ENCODE measurements at places on chromosomes 5 and 9.

DNA sequence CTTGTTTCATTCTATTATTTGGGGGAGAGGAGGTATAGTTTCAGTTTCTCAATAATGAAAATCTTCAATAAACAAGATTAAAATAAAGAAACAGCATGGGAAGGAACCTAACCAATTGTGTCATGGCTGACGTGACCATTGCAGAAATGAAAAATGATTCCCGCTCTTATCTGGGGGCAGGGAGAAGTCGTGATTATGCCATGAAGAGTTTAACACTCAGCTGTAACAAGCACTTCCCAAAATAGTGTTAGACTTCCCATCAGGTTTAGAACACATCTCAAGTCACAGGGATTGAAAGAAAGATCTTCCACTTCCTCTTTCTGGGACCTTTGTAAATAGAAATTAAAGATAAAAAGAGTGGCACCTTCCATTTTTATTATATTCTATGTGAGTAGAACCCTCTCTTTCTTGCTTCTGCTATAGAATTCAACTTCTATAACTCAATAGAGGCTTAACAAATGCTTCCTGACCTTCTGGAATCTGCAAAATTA, 122.2 kb downstream of the TRPM6 start:
- no peak for DNase-seq

DNA sequence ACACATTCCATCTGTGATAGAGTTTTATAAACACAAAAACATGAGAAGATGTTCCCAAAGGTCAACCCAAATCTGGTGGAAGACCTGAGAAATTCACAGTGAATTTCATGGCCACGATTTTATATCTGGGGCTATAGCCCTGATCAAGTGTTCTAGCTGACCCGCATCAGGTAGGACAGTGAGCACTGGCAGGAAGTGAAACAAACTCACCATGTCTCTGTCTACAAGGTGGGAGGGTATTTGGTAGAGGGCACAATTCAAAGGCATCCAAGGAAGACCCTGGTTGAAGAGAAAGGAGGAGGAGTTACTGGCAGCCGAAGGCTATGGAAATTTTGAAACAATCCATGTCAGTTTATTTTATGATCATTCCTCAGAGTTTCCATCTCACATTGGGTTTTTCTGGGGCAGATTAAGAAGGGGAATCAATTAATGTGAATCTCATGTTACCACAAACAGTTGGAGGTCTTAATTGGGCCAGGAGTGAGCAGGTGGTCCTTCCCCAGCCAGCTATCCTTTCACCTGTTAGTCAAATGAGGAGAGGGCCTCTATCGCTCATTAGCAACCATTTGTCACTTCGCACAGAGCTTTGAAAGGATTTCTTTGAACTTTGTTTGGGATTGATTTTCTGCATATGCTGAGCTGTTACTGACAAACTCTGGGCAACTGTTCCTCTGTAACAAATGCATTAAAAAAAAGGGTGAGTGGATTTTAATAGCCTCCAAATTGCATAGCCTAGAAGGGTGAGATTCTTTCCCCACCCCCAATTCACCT, 612.0 kb upstream of the CLINT1 start:
- no peak for DNase-seq

- DNase-seq = no peak
Observed at GRCh38 chr9:132410642-132411041, 631 bp downstream of the CFAP77 start.

DNA sequence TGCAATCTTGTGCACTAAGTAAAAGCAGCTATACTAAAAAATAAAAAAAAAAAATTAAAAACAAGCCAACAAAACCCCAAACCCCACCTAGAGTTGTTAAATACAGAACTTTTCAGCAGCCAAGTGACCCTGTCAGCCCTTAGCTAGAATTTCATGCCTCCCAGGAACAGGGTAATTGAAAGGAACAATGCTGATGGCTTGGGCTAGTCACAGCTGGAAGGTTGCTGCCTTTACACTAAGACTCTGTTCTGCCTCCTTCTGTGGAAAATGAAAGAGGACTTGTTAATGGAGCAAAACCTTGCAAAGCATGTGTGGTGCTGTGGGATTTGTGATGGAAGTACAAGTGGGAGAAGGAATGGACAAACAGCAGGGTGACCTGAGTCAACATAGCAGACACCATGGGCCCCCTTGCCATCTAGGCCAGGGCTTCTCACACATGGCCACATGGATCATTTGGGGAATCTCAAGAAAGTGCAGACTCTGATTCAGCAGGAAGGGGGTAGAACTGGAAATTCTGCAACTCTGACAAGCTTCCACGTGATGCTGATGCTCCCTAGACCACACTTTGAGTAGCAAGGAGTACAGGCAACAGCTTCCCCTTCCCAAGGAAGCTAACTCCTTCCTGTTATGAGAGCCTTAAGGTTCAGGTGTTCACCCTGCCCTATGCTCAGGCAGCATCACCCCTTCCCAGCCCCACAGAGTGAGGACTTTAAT, 14.9 kb upstream of the TMEM252 start:
- DNase-seq = no peak

DNA sequence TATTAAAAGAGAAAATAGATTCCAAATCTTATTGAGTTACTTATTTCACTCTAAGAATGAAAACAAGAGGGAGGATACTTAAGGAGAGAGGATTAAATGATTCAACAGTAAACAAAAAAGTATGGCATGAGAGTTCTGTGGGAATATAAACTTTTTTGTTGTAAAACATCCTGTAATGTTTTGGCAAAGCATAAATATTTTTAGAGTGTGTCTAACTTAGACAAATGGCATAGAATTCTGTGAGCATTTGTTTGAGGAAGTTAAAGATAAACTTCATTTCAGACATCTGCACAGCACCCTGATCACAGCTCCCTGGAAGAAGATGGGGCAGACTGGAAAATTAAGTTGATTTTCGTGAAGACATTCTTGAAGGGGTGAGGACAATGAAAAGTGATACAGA, 246.8 kb upstream of the HAPLN1 start:
- DNase-seq = no peak

- DNase-seq = no peak
Observed at GRCh38 chr5:41871852-41872251, 1.6 kb upstream of the OXCT1 start.

- DNase-seq = no peak
Observed at GRCh38 chr9:1046639-1047572, 3.3 kb upstream of the DMRT2 start.

DNA sequence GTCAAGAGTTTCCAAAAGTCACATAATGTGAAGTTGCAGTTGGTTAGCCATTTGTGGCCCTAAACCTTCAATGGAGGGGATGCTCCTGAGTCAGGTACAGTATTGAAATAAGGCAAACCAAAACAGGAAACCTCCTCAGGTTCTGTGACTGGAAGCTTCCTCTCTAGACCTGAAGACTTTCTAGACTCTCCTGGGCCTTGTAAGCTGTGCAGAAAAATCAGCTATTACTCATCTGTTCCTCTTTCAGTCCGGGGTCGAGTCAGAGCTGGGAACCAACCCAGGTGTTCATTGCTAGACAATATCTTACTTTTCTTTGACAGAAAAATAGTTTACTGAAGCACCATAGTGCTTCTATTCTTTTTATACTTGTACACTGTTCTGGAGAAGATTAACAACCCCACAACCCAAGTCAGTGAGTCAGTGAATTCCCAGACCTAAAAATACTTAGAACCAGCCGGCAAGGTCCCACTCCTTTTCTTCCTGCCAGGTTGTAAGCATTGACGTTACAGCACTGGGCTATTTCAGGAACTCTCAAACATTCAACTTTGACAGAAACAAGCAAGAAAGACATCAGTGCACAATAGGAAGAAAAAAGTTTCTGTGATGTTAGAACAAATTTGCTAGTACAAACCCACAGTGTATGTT, 47.3 kb downstream of the FSTL4 start:
- no peak for DNase-seq

DNA sequence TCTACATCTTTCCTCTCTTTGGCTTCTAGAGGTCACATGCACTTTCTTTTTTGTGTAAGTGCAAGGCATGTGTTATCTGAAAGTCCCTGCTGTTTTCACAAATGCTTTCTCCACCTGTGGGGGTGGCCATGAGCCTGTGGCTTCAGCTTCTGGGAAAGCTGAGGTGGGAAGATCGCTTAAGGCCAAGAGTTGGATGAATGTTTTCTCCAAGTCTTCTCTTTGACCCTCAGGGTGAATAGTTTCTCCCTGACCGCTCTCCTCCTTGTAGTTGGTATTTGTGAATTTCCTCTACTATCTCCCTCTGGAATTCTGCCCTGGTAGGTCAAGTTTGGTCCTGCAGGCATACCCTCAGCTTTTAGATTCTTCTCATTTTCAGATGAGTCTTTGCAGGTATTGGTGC, 74.2 kb downstream of the UGCG start:
- no peak for DNase-seq

DNA sequence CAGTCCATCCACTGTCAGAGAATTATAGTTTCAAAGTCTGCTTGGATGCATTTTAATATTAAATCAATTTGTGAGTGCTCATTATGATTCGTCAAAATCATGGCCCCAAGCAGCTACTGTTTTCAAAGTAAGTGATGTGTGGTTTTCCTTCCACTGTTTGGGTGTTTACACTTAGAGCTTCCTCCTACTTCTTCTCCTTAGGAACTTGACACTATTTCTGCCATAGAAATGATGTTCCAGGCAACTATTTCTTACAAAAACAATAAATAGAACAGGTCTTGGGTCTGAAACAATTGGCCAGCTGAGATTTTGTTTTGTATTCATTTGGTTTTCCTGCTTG, 132.8 kb upstream of the RAI14 start:
- no peak for DNase-seq

- DNase-seq = peak; percentile 93
Observed at GRCh38 chr5:81420039-81420667, 26.2 kb upstream of the ACOT12 start.

DNA sequence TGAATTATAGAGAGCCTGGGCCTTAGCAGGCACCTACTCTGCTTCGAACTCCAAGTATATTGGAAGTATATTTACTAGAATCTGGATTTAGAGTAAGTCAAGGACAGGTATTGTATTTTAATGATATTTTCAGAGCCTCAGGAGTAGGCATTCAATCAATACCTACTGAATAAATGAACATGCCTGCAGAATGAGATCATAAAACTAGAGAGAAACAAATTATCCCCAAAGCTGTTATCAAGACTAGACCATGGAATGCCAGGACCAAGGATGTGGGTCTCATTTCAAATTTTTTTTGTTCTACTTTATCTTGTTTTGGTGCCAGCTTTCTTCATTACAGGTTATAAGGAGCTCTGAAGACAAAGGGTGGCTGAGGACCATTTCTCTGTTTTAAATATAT, 66.0 kb downstream of the GDNF start:
- DNase-seq = no peak

- DNase-seq = no peak
Observed at GRCh38 chr5:52831786-52832511, 44.2 kb downstream of the ITGA1 start.

GRCh38 chr5:13866792-13867191, 77.7 kb downstream of the DNAH5 start:
- no peak for DNase-seq

DNA sequence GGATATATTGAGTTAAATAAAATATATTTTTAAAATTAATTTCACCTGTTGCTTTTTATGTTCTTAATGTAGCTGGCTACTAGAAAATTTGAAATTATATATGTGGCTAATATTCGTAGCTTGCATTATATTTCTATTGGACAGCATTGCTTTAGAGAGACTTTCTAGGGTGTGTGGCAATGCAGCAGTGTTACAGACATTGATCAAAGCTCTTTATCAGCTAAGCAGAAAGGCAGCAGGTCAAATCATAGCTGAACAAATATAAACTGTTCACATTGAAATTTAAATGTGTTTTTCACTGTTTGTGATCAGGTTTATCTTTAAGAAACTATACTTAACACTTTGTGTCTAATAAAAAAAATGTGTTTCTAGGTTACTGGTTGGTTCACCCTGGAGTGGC, 52.6 kb downstream of the ITGA2 start:
- DNase-seq = no peak

GRCh38 chr5:139733698-139734538, 61.7 kb upstream of the PSD2 start:
- DNase-seq = no peak

DNA sequence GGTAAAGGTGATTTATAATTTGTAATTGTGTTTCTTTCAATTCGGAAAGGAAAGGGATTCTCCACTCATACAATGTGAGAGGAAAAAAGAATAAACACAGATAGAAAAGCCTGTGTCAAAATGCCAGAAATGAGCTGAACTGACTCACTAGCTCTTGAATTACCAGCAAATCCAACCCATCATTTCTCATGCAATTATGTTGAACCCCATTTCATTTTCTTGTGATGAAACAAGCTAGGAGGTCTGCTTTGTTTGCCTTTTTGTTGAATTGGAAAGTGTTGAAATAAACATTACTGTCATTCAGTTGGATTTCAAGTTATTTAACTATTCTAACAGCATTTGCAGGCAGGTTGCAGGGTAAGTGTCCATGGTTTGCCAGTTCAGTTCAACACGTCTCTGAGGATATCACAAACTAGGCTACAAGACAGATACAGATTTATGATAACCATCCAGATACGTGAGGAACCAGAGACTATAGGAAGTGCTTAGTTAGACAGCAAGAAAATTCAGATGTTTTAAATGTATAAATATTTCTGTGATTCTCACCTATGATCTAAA, 547.2 kb downstream of the MAT2B start:
- DNase-seq = no peak

DNA sequence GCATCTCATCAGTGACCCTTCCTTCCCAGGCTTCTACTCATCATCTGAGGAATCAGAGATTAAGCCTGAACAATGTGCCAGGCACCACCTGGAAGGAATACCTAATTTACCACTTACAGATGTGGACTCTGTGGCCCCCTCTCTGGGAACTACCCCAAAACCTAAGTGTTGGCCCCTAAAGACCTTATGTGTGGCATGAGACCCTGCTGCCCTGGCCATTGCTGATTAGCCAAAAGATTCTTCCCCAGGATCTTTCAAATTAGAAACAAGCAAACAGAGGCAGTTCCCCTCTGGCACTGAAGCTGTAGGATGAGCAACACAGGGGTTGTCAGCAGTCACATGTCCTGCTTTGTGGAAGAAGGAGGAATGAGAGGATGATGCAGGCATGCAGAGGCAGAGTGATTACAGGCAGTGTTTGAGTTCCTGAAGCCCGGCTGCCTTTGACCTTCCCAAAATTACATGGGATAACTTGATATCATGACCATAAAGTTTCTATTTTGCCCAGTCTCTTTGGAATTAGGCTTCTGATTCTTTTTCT, 10.6 kb downstream of the SPINK4 start:
- no peak for DNase-seq

DNA sequence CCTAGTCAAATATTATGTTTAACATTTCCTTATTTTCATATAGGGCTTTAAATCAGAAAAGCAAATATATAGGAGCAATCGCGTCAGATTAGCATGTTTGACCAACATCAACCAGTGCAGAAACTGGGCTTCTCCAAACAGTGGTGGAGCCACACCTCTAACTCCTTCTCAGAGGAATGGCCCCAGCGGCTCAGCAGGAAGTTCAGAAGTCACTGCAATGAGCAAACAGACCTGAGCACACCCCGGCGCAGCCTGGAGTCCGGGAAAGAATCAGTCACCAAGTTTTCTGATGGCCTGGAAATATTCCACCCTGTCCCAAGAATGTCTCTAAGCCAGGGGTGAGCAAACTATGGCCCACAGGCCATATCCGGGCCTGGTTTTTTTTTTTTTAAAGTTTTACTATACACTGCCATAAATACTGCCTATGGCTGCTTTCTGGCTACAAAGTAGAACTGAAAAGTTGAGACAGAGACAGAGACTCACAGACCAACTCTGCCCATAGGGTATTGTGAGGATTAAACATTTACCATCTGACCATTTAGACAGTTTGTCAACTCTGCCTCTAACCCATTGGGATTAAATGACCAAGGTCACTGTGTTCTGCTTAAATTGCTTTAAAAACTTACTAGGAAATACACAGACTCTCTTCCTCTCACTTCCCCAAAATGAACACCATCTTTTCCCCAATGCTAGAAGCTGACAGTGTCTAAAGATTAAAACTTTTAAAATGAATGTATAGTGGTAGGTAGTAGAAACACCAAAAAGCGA, 5.4 kb downstream of the GOLM1 start:
- no peak for DNase-seq
